ENCODE measurements at places on chromosomes 12 and 14.

DNA sequence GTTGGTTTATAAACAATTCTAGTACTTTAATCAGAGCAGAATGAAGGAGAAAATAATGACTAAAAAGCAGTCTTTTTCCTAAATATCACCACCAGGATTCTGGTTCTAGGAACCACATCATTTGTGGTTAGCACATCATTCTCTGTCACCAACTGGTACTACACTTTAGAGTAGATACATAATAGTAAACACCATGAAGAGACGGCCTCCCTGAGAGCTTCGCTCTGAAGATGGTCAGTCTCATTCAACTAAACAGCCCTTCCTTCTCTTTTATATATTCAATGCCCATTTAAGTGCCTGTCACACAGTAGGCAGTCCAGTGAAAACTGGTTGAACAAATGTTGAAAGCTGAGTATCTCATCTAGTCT is 10.9 kb downstream of the SLC38A2 start:
- ATAC-seq, result no peak

DNA sequence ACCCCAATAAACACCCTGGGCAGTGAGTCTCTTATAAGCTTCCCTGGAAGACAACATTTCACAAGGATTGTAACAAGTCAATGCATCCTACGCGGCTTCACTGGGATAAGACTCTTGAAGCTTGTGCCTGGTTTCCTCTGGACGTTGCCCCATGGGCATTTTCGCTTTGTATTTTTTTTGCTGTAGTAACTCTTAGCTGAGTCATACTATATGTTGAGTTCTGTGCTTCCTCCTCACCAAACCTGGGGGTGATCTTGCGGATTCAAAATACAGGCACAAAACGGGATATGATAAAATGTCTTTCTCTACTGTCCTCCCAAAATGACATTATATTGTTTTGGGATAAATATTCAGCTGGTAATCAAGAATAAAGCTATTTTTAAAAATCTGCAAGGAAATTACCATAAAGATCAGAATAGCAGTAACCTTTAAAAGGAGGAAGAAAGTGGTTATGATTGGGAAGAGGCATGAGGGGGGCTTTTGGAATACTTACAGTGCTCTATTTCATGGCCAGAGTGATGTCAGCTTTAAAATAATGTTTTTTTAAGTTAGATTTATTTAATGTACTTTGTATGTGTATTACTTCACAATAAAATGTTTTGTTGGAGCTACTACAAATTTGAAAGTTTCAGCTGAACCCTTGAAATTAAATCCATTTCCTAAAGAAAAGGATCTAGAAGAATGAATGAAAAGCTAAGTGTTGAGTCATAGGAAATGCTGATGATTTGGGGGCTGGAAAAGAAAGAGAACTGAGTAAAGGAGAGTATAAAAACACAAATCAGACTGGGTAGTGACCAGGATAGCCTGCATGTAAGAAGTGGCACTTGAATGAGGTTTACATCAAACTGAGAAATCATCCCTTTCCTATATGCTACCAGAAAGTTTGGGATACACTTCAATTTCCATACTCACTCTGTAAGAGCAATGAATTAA is 14.7 kb downstream of the BTBD7 start:
- ATAC-seq, result no peak

- ATAC-seq, result no peak
Observed at GRCh38 chr14:100677554-100678468, 48.9 kb upstream of the DLK1 start.

DNA sequence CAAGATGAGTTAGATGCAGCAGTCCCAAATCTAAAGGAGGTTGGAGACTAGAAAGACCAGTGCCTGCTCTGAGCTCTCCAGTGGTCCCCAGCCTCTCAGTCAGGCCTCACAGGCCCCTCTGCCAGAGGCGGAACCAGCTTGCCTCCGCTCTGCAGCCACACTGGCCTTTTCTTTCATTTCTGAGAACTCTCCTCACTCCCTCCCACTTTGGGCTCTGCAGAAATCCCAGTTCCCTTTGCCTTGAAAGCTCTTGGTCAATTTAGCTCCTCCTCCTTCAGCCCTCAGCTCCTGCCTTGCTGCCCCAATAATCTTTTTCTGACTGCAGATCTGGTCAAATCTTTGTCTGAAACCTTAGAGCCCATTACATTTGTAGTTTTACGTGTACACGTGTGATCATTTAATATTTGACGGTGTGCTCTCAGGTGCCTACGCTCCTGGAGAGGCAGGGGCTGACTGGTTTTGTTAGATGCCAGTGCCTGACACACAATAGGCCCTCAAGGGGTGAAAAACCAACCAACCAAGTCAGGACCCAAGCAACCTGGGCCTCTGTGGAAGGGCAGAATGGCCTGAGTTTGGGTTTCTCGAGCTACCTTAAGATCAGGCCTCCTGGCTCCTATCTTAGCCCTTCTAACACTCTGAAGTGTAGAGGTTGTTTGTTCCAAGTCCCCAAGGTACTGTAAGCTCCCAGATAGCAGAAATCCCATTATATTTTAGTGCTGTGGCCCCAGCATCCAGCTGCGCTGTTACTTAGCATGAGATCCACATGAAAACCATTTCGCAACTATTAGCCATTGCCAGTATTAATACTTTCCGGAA is 1.1 kb upstream of the NUDT4 start:
- no peak for ATAC-seq

GRCh38 chr14:76812093-76812421 is 625 bp downstream of the ANGEL1 start:
- no peak for ATAC-seq

GRCh38 chr14:28870033-28870564 is 103.5 kb downstream of the FOXG1 start:
- ATAC-seq, result no peak

DNA sequence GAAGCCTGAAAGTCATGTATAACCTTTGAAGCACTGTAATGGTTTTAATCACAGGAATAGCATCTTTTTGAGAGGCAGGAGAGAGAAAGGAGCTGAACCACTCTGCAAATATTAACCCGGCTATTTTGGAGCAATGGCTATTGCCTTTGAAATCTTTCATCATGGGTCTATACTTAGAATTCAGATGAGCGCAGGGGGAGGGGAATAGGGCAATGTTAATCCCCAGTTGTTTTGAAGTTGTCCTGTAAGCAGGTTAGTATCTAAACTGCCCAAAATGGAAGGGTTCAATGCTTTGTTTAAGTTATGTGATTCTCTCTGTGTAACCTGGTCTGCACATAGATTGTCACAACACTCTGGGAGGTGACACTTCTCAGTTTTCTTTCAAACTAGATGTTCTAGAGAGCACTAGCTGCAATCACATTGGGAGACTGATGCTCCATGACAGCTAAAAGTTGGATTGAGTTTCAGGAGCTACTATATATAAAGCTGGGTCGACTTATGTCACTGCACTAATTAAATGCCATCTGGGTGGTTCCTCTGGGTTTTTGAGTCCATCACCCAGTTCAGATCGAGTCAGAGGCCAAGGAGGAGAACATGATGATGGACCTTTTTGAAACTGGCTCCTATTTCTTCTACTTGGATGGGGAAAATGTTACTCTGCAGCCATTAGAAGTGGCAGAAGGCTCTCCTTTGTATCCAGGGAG is at the start of gene MYF6:
MYF6 (plus strand) TSS at position 509 of the 704 bp plus-strand sequence; CDS start at position 595, 86 bp downstream.
- ATAC-seq, result no peak

DNA sequence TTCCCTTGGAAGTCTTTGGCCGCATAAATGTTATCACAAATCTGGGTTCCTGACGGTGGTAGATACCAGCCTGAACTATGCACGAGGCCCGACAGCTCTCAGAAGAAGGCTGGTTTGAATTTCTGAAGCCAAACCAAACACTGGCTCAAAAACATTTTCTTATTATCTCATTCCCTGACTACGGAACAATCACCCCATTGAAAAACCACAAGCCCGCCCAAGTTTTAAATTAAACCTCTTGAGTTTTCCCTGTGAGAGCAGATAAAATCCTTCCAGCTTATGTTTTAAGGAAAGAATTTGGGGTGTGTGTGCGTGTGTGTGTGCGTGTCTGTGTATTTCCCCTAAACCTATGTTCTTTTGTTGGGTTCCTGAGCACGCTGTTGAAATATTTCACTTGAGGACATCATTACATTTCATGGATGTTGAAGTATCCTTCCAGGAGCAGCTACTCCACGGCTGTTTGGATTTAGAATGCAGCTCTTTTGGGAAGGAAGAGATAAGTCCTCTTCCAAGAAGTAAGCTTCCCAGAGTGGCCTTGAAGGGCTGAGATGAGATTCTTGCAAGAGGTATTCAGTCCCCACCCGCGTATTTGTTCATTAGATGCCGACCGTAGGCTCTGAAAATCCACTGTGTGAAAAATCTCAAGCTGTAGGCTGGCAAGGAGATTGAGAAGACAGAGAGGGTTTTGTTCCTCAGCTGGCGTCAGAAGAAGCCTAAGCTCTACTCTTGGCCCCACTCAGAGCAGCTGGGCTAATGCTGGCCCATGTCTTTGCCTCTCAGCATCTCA is 131.0 kb upstream of the NCOR2 start:
- ATAC-seq, result no peak

DNA sequence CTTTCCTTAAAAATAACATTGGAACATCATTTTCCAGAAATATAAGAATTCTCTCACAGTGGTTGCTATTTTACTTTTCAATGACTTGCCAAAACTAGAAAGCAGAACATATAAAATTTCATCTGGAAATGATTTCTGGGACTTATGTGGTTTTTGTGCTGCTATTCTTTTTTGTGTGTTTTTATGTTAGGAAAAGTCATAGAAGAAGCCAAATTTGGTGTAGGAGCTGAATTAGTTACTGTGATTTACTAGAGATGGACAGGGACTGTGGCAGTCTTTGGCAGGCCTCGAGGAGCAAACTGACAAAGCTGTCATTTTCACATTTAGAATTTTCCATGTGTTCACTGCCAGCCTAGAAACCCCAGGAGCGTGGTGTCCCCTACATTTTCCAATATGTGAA is 38.3 kb upstream of the LDHB start:
- ATAC-seq, result no peak

All from stimulated activated memory B cell treated with anti-CD40 and anti-IgM and Interleukin-4, amounts not matched to agents 10 μg/mL and 1 μg/mL and 100 μg/mL, for 72 hours (primary cell).